ENCODE measurements at places on chromosomes 4 and X. TPM values are rescaled to one million over a fixed set of nuclear protein-coding genes. Genes with fewer than 3 reads are reported as not detected.

ARMCX4 gene
- 32.1 TPM for polyA plus RNA-seq

ETDA gene
- polyA plus RNA-seq = not detected

SMAD1 gene
- polyA plus RNA-seq = 74.7 TPM

ADRA2C gene
- 7.2 TPM for polyA plus RNA-seq

ZNF630 gene
- polyA plus RNA-seq = 5.1 TPM
